Effector memory CD4-positive, alpha-beta T cell (primary cell): ENCODE measurements at places on chromosomes 3 and 15.

- no peak for DNase-seq
Measured at GRCh38 chr3:94098452-94098851, 35.6 kb downstream of the NSUN3 start.

- no peak for DNase-seq
Measured at GRCh38 chr3:174294616-174295015, 564.5 kb upstream of the NAALADL2 start.

DNA sequence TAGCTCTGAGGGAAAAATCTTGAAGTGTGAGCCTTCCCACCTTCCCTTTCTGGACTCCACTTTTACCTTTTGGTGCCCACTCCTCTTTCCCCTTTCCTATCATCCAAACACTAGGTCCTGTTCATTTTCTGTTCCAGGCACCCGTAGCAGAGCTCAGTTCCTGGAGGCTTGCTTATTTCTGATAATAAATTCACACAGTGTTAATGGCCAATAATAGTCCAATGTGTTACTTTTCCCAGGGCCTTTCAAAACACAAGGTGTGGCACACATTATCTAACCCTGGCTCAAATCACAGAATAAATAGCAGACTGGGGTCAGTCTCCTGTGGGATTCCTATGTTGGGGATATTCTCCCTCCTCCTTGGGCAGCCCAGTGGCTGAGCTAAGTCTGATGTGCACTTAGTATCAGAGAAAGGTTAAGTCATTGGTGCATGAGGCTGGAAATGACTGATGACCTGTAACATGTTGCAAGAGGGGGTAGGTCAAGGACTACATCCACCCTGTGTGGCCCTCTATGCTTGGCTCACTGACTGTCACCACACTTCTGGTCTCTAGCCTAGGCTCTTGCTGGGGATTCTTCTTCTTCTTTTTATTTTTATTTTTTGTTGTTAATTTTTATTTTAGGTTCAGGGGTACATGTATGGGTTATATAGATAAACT is 43.7 kb upstream of the ROPN1 start:
- no peak for DNase-seq

GRCh38 chr3:105758451-105758850 is 110.4 kb downstream of the CBLB start:
- no peak for DNase-seq

GRCh38 chr3:18643281-18643680 is 218.1 kb upstream of the SATB1 start:
- DNase-seq = no peak

- DNase-seq = no peak
Measured at GRCh38 chr15:88911766-88912118, 1.4 kb downstream of the MFGE8 start.

GRCh38 chr15:75425966-75426500 is 25.5 kb downstream of the SIN3A start:
- no peak for DNase-seq

DNA sequence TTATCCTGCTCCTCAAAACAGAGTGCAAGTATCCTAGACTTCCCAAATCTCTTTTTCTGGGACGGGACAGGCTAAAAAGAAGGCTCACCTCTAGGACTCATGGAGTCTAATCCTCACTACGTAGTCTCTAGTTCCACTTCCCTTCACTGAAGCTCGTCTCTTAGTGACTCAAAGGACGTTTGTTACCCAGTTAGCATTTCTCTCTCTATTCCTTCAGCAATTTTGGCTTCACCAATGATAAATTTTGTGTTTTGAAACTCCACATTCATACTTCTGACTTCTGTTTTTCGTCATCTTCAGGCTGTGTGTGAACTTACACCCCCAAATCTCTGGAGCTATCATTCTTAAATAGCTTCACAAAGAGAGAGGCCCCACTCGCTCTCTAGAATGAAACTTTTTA is 627.1 kb downstream of the NAALADL2 start:
- DNase-seq = no peak

DNA sequence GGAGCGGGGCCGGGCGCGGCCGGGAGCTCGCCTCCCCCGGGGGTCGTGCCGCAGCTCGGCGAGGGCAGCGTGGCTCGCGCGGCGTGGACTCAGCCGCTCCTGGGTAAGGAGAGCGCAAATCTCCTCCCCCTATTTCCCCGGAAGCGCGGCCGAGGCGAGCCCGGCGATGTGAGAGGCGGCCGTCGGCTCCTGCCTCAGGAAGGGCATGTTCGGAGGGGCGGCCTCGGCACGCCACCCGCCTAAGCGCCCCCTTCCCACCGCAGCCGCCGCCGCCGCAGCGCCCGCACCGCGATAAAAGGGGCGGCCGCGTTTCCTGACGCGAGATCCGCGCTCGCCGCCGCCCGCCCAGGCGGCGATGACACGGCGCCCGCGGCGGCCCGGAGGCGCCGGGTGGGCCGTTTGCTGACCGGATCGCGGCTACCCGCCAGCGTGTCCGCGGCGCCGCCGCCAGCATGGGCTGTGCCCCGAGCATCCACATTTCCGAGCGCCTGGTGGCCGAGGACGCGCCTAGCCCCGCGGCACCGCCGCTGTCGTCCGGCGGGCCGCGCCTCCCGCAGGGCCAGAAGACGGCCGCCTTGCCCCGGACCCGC is at the start of gene PDE8A:
Gene PDE8A, plus strand, starts transcription at position 146 of the 590 bp plus-strand sequence. Its CDS starts 307 bp downstream, at position 453.
- peak; percentile 60 for DNase-seq

GRCh38 chr3:94862703-94863102 is 799.8 kb downstream of the NSUN3 start:
- no peak for DNase-seq

GRCh38 chr15:70932397-70932796 is 39.8 kb downstream of the LRRC49 start:
- no peak for DNase-seq

DNA sequence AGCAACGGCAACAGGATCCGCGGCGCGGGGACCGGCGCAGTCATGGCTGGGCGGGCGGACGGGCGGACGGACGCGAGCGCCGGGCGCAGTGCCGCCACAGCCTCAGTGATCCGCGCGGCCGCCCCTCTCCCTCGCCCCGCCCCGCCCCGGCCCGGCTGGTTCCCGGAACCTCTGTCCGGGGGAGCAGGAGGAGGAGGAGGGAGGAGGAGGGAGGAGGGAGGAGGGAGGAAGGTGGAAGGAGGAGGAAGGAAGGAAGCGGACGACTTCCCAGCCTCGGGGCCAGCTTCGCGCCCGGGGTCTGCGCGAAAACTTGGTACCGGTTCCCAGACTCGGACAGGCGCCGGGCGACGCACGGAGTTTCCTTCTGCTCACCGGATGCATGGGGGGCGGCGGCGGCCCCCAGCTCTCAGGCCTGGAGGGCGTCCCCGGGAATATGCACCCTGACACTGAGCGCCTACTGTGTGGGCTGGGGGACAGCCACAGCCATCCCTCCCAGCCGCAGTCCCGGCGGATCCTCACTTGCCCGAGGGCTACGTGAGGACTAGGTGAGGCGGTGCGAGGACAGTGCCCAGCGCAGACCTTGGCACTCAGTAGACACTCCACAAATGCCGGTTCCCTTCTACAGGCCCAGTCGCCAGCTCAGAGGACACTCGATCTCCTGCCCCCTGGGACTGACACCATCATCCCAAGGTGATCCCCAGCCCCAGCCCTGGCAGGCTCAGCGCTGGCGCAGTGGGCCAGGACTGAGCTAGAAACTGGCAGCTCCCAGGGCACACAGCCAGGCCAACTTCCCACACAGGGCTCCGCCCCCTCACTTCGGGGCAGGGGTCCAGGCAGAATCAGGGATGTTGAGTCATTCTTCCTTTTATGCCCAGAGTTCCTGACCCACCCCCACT is at the start of gene SHISA5:
Gene SHISA5, minus strand, starts transcription at position 124 of the 896 bp plus-strand sequence. Its CDS starts 80 bp downstream, at position 44.
- DNase-seq = peak; percentile 19

GRCh38 chr3:129593595-129594339 is 12.7 kb downstream of the PLXND1 start:
- DNase-seq = peak; percentile 33

DNA sequence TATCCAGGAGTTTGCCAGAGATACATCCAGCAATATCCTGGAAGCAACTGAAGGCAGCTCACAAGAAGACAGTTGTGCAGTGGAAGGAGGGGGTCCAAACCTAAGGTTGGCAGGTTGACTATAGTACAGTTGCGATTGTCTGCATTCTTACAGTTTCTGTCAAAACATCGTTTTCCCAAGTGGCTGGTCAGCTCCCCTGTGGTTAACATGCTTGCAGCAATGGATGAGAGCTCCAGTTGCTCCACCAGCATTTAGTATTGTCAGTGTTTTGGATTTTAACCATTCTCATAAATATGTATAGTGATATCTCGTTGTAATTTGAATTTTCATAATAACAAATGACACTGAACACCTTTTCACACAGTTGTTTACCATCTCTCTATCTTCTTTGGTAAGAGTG is 31.5 kb downstream of the KLF13 start:
- no peak for DNase-seq

GRCh38 chr3:127044996-127045395 is 62.1 kb downstream of the PLXNA1 start:
- DNase-seq = no peak

GRCh38 chr3:75048650-75049049 is 434.2 kb upstream of the CNTN3 start:
- DNase-seq = no peak

DNA sequence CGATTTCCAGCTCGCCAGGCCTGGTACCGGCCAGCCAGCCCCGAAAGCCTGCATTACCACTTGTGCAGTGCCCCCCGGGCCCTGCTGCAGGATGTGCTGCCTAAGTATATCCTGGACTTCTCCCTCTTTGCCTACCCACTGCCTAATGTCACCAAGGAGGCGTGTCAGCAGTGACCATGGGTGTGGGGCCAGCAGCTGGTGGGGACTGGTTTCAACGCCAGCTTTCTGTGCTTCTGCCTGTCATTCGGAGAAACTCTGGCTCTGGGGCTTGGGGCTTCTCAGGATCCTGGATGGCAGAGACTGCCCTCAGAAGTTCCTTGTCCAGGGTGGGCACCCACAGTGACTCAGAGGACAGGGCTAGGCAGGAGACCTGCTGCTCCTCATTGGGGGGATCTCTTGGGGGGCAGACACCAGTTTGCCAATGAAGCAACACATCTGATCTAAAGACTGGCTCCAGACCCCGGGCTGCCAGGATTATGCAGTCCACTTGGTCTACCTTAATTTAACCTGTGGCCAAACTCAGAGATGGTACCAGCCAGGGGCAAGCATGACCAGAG is 1.5 kb downstream of the CHST14 start:
- no peak for DNase-seq
